ENCODE measurements at places on chromosomes 5 and 9.

GRCh38 chr5:118208031-118208453, 780.3 kb downstream of the DTWD2 start:
- no peak for DNase-seq

DNA sequence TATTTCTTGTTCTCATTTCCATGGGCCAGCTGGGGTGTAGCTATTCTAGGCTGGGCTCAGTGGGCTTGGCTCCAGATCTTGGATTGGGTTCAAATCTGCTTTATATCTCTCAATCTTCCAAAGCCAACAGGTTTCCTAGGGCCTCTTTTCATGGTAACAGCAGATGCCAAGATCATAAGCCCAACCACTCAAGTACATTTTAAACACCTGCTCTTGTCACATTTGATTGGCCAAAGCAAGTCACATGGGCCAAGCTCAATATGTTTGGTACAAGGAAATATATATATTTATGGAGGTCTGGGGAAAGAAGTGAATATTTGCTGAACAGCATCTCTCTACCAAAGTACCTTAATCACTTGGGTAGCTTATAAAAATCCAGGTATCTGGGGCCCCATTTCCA, 49.5 kb downstream of the MRRF start:
- DNase-seq, result no peak

GRCh38 chr5:145495741-145496140, 339.4 kb downstream of the PRELID2 start:
- DNase-seq, result no peak

DNA sequence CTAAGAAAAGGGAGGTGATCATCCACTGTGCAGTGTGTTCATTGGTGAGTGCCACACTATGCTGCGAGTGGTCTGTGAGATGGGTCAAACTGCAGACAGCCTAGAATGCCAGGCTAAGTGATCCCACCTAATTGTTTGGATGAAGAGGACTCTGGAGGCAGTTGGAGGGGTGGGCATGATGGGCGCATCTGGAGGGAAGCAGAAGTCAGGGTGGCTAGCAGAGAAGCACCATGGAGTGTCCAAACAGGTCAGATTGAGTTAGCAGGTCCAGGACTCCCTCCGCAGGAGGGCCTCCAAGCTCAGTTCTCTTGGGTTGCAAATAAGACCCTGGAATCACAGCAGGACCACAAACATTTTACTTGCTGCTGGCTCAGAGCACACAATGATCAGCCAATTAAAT, 19.9 kb upstream of the ANGPTL2 start:
- no peak for DNase-seq

- no peak for DNase-seq
These were observed 242.6 kb downstream of the DENND1A start for GRCh38 chr9:123687246-123687751.
